D341Med (cell line): ENCODE measurements at places on chromosomes 1 and 21.

DNA sequence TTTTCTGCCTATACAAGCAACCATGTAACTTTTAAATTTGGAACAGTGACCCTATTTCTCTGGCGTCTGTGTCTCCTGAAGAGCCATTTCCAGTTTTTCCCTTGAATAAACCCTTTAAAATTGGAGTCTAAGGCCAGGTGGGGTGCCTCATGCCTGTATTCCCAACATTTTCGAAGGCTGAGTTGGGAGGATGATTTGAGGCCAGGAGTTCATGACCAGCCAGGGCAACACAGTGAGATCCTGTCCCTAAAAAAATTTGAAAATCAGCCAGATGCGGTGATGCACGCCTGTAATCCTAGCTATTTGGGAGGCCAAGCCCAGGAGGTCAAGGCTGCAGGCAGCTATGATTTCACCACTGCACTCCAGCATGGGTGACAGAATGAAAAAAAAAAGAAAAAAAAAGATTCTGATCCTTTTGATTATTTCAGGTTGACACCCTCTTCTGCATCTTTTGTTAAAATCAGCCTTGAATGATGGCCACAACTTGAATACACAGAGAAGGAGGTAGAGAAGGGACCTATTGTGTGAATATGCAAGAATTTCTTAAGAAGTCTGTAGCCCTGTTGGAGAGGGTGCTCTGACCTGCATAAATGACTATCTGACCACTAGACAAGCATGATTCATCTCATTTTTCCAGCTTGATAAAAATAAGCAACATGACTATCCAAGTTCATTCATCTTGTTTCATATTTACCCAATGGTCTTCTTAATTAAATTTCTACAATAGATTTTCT lies 40.2 kb upstream of the PARP1 start:
- no peak for DNase-seq

- peak; percentile 83 for DNase-seq
Measured at GRCh38 chr1:202154766-202155477, 5.5 kb downstream of the PTPN7 start.

- DNase-seq, result peak; percentile 19
Measured at GRCh38 chr1:10905841-10906655, 106.4 kb upstream of the TARDBP start.

GRCh38 chr1:40532844-40533424 lies 1.5 kb downstream of the ZNF684 start:
- peak; percentile 58 for DNase-seq

DNA sequence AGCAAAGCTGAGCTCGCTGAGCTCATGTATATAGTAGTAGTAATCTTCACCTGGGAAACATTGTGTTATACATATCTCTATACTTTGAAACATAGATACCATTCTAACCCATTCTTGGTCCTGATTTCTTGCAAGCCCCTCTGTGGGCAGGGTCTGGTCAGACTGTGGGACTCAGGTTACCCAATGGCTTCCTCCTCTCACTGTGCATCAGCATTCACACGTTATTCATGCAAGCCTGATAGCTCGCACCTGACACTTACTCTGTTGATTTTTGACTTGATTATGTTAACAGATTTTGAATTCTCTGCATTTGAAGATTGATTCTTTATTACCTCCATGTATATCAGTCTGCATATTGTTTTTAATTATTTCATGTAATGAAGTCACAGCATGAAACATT lies 1.3 kb downstream of the GBP7 start:
- no peak for DNase-seq

DNA sequence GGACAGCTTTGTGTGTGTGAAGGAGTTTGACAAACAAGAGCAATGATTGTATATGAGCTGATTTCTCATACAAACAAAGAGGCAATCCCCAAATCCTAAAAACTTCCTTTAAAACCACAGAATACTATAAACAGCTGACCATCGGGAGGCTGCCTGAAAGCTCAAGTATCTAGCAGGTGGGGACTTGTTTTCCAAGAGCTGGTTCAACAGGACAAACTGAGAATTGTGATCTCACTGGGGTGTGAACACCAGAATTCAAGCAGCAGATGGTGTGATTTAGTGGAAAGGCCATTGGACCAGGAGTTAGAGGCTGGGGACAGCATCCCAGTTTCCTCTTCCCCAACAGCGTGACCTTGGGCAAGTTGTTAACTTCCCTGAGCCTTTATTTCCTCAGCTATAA lies 13.9 kb downstream of the LMX1A start:
- DNase-seq, result no peak

DNA sequence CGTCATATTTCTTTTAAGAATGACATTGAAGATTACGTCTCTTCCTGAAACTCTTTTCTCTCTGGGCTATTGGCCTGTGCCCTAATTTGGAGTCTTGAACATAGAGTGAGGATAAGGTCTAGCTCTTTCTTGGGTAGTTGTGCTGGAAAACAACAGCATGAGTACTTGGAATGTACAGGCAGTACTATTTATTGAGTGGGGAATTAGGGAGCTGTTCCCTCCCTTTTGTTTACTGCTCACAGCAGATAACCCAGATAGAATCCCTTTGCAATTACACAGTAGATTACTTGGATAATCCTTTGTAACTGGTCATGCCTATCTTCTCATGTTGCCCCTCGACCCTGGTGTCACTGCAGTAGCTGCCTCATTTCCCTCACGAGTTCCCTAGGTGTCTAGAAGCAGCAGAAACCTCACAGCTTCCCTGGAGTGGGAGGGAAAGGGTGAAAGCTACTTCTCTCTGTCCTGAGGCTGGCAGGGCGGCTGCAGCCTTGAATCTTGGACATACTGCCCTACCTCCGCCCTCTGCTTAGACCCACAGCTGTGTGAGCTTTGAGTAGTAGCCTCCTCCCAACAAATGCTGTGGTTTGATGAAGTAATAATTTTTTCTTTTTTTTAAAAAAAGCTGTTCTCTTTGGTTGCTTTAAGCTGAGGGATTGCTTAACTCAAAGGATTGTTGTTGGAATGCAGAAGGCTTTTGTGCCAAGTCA lies 70.6 kb downstream of the FGGY start:
- DNase-seq, result peak; percentile 18

GRCh38 chr1:226736001-226736907 lies 2.8 kb downstream of the ITPKB start:
- DNase-seq, result no peak

DNA sequence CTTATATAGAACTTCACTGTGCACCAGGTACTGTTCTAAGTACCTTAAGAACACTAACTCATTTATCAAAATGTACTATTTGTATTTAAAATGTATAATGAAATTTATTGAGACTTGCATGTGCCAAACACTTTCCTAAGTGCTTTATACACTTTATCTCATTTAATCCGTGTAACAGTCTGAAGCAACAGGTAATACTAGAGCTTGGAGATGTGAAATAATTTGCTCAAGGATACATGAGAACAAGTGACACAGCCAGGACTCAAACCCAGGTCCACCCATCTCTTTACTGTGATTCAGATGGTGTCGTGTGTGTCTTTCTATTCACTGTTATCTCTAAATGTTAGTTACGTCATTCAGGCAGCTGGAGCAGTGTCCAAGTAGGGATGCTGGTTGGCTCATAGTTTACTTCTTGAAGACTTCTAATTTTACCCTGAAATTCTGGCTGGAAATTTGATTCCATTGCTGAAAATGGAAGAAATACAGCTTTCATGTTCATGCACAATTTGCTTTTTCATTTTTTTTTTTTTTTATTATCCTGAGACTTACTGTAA lies 169.7 kb upstream of the UBE2U start:
- DNase-seq, result no peak

GRCh38 chr1:197850042-197850441 lies 52.4 kb upstream of the C1orf53 start:
- DNase-seq, result no peak

DNA sequence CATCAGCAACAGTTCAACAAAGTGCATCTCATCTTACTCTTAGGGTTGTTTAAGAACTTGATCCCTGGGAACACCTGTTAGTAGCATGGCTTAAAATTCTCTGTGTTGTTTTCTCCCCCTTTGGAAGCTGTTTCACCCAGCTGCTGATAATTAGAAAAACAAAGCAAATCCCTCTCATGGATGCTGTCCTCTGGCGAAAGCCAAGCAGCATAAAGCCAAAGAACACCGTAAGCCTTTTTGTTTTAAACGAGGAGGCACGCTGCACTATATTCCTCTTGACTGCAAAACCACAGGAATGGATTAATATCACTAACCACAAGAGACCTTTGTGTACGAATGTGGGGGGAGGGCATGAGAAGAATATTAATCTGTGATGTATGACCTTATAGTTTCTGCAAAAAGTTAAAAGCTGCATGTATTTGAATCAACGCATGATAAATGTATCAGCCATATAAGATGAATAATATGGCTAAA lies 923.2 kb downstream of the LTN1 start:
- no peak for DNase-seq

GRCh38 chr1:116489231-116489697 lies 81.6 kb downstream of the CD58 start:
- DNase-seq, result no peak

DNA sequence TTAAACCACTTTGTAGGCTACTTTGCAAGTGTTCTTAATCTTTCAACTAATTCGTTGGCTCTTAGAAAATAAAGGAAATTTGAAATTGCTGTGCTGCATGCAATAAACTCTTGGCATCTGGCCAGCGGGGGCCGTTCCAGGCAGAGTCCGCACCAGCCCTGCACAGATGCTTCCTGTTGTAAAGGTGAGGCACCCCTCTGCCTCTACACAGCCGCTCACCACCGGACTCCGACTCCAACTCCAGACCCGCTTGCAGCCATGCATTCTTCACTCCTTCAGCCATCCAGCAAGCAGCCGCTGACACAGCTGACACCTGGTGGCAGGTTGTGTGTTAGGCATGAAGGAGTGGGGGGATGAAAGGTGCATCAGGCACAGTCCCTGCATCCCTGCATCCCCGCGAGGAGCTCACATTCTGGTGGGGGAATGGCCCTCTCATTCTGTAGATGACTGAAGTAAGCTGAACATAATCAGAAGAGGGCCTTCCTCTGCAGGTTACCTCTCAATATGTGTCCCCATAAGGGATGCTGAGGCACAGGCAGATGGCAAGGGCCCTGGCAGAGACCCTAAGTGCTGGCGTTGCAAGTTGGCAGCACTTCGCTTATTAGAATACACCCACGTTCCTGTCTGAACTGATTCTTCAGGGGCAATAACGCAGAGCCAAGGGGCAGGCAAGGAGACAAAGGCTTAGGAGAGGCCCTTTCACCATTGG lies 56.8 kb downstream of the GLIS1 start:
- peak; percentile 72 for DNase-seq

GRCh38 chr1:165717918-165718515 lies 19.7 kb upstream of the ALDH9A1 start:
- DNase-seq, result peak; percentile 67

GRCh38 chr1:70038025-70038424 lies 167.4 kb downstream of the LRRC40 start:
- no peak for DNase-seq

GRCh38 chr21:43819511-43820405 lies 30.4 kb downstream of the RRP1 start:
- no peak for DNase-seq

GRCh38 chr1:46643368-46643775 lies 24.8 kb downstream of the ATPAF1 start:
- DNase-seq, result no peak

GRCh38 chr1:206447422-206447765 lies 22.9 kb upstream of the IKBKE start:
- DNase-seq, result no peak

GRCh38 chr1:79323239-79324025 lies 316.9 kb upstream of the ADGRL4 start:
- no peak for DNase-seq

DNA sequence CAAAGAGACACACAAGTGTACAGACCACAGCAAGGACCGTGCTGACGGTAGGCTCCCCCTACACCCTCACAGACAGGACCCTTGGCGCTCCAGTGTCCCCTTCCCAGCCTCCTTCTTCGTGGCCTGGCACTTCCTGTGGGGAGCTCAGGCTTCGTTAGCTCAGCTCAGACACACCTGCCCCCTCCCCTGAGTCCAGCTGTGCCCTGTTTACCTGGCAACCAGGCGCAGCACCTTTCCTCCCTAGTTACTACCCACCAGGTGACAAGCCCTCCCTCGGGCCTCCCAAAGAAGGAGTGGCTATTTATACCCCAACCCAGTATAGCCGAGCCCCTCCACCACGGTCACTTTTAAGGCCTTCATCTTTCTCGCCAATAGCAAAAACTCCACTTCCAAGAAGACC lies 4.7 kb downstream of the CELF3 start:
- no peak for DNase-seq

GRCh38 chr1:167924543-167925231 lies 10.8 kb upstream of the ADCY10 start:
- no peak for DNase-seq

DNA sequence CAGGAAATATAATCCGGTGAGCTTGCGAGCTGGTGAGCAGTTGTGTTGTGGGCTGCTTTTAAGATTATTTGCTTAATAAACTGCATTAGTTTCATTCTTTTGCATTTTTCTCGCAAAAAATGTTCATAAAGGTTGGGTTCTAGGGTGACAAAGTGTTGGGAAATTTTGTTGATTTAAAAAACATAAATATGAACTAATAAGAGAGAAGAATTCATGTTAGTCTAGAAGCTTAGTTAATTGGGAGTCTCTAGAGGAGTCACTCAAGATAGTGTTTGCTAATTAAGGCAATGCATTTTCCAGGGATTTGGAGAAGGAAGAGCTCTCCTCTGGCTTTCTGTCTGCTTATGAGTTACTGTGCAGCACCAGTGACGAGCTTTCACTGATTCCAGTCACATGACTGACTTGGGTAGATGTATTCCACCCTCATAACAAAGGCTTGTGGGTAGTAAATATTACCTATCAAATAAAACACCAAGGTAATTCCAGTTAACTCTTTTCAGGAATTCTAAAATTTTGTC lies 417.0 kb downstream of the PTBP2 start:
- peak; percentile 40 for DNase-seq

GRCh38 chr21:41766883-41767605 lies at the start of gene RIPK4:
Gene RIPK4, minus strand, starts transcription at chr21:41767052. Its CDS starts 11 bp downstream, at chr21:41767041.
- DNase-seq, result peak; percentile 56

DNA sequence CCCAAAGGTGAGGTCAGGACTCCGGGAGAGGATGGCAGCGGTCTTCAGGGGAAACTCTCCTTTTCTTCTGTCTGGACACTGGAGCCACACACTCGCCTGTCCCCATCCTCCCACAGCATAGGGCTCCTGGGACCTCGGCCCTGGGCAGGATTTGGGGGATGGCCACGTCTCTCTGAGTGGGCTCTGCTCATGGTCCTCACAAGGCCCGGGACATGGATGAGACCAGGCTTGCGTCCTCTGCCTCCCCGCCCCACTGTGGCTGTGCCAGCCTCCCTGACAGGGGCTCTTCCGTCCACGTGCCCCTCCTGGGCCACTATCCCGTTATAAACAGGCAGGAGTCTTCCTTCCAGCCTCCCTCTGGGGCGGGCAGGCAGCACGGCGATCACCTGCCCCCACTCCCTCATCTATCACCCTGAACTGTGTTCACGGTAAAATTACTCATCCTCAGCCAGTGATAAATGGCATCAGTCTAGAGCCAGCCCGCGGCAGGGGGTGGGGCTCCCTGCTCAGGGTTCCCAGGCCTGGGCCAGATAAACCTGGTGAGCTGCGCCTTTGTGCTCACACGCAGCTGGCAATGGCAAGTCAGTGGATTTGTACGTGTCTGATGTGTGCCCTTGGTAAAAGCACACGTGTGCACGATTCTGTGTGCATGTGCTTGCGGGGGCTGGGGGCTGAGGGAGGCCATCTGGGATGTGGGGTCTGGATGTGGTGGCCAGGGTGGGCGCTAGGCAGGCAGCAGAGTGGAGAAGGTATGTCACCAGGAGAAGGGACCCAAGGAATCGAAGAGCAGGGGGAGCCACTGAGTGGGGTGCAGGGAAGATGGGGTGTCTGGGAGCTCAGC lies 12.6 kb upstream of the SAMD11 start:
- DNase-seq, result no peak
